ENCODE measurements at places on chromosomes 6 and 20.

DNA sequence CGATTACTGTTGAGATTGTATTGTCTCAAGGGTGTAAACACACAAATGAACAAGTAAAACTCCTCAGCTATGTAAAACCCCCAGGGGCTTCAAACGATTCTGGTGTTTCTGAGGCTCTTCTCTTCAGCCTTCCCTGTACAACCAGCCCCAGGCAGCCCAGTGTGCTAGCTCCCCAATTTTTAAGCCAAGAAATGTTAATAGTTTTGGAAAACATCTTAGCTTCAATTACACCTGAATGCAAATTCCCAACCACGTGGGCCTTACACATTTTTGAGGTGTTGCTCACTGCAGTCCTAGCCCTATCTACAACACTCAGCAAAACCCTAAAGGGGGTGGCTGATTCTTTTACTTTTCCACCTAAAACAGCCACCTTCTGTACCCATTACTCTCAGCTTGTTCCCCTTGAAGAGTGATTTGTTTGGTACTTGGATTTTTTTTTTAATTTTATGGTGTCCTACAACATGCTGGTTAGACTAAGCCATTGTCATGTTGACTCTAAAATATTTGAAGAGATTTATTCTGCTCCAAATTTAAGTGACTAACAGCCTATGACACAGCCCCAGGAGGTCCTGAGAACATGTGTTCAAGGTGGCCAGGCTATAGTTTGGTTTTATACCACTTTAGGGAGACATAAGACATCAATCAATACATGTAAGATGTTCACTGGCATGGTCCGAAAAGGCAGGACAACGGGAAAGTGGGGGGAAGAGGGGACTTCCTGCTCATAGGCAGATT lies 48.7 kb downstream of the ADAT2 start:
- DNase-seq = no peak

DNA sequence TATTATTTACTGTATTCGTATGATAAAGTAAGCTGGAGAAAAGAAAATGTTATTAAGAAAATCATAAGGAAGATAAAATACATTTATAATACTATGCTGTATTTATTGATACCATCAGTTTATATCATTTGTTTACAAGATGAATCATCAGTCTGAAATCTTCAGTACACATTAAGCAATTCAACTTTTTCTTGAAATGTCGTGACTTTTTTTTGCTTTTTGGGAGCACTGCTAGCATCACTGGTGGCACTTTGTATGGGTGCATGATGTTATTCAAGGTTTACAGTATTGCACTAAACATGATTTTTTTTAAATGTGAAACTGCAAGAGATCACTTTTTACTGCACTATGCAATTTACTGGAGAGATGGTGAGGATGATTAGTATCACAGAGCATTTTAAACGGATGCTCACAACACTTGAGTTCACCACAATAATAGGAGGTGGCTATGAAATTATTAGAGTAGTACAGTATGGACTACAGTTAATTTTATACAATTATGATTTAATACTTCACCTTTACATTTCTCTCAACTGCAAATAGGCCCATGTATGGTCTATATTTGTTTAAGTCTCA lies 85.9 kb downstream of the SNAP25 start:
- no peak for DNase-seq

DNA sequence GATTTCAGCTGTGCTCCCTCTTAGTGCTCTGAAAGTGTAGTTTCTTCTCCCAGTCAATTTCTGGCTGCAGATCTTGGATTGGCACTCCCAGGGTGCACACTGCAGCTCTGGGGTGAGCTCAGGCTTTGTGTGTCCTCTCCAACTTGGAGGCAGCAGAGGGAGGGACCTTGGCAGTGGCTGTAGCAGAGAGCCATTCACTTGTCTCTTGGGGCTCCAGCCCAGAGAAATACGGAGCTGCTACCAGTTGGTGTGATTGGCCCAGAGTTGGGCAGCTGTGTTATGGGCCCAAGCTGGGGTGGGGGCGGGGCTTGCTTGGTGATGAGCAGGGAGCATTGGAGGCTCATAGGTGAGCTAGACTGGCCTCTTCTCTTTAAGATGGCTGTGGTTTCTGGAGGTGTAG lies 65.9 kb downstream of the KLHL32 start:
- no peak for DNase-seq

DNA sequence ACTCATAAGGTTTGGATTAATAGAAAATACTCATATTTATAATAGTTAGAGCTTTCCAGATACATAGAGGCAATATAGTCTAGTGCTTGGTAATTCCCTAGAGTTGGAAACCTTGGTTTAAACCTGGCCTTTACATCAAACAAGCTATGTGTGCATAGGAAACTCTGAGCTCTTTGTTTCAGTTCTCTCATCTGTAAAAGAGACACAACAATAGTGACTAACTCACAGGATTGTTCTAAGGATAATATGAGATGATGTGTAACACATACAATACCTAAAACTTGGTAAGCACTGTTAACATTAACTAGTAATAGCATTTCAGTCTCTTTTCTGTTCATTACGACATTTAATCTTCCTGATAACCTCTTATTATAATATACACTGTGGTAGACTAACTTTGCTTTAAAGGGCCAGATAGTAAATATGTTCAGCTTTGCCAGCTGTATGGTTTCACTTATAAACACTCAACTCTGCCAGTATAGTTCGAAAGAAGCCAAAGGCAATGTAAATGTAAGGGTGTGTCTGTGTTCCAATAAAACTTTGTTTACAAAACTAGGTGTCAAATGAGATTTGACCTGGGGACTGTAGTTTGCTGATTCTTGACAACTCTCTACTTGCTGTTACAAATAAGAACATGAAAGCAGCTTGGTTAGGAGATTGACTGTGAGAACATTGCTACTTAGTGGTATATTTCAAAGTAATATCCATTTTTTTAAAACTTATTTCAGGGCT lies 370.6 kb upstream of the FLRT3 start:
- DNase-seq = no peak
